Stimulated activated CD8-positive, alpha-beta memory T cell treated with anti-CD3 and anti-CD28 coated beads, Interleukin-7, amount 100 ng/mL, for 4 hours (primary cell): ENCODE measurements at places on chromosomes 12 and 14.

- DNase-seq = no peak
Observed at GRCh38 chr14:73153272-73153671, 17.0 kb downstream of the PSEN1 start.

- no peak for DNase-seq
Observed at GRCh38 chr14:35078082-35078481, 32.0 kb downstream of the FAM177A1 start.

DNA sequence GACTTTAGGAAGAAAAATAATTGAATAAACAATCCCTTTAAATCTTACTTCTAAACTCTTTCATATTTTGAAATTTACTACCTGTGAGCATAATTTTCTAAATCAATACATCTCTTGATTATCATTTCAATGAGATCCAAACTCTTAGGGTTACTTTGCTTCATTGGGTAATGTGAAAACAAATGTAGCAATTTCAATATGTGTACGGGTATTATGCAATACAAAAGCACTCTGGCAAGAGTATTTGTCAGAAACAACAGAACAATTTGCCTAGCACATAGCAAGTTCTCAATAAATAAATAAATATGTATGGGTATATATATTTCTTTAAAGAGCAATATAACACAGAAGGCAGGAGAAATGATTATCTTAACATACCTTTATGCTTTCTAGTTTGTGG is 77.1 kb downstream of the PLEKHG7 start:
- DNase-seq = no peak

GRCh38 chr12:1306817-1307216 is 287.6 kb downstream of the FBXL14 start:
- no peak for DNase-seq

- no peak for DNase-seq
Observed at GRCh38 chr14:97306760-97307246, 509.6 kb downstream of the VRK1 start.

- DNase-seq = no peak
Observed at GRCh38 chr14:98226411-98226810, 1045.6 kb downstream of the BCL11B start.

DNA sequence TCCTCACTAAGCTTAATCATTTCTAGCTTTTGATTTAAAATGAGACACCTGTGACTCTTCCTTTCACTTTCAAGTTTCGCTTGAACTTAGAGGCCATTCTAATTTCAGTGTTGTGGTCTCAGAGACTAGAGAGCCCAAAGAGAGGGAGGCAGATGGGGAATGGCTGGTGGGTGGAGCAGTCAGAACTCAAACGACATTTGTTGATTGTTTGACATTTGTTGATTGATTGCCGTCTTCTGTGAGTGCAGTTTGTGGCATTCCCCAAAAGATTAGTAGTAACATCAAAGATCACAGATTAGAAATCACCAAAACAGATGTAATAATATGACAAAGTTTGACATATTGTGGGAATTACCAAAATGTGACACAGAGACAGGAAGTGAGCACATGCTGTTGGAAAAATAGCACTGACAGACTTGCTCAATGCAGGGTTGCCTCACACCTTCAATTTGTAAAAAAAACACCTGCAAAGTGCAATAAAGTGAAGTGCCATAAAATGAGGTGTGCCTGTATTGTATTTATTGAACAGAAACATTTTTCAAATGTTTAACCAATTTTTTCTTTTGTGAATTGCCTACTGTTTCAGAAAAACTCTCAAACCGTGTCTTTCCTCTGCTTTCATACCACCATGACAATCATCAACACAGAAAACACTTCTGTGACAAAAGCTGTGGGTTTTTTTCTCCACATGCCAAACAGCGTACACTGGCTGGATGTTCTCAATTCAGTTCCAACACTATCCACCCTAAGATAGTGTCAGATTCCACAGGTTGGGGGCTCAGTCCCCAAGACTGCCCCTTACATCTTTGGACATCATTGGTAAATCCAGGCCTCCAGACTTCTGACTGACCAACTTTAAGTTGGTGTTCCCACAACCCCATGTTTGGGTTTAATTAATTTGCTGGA is 376.3 kb upstream of the RGS6 start:
- peak; percentile 47 for DNase-seq

- DNase-seq = no peak
Observed at GRCh38 chr12:2169940-2170339, 117.2 kb downstream of the CACNA1C start.

GRCh38 chr14:22888662-22889061 is 5.6 kb downstream of the REM2 start:
- DNase-seq = no peak

GRCh38 chr14:24274101-24274543 is 2.7 kb upstream of the RABGGTA start:
- DNase-seq = peak; percentile 20

- no peak for DNase-seq
Observed at GRCh38 chr12:12036901-12037300, 33.8 kb upstream of the BCL2L14 start.

DNA sequence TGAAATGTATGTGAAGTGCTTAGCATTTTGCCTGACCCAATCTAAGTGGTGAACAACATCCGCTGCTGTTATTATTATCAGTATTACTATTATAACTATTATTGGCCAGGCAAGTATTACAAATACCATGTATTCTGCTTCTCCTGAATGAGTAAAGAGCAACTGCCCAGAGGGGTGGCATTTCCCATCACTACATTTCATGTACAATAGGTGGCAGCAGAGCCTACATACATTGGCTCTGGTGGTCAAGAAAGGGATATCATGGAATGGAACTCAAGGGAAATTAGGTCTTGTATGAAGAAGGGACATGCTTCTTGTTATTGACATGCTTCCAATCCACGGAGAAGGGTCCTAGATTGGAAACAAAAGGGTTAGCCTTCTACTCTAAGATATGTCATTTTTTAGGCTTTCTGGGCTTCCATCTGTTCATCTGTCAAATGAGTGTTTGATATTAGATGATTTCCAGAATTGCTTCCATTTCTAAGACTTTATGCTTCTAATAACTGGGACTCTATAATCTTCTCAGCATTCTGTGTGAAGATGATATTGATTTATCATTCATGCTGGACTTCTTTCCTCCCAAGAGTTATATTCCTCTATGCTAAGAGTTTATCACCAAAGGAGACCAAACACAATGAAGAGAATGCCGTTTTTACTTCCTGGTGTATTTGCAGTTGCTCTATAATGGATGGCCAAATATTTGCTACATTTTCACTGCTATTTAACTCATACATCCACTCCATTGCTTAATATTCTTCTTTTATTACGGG is 239.1 kb downstream of the SSPN start:
- no peak for DNase-seq

DNA sequence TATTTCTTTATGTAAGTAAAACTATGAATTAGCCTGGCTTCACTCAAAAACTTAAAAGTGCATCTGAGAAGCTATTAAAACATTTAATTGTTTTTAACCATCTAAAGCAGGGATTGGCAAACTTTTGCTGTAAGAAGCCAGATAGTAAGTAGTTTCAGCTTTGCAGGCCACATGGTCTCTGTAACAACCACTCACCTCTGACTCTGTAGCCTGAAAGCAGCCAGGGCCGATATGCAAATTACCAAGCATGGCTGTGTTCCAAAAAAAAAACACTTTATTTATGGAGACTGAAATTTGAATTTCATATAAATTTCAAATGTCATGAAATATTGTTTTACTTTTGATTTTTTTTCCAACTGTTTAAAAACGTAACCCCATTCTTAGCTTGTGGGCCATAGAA is 95.3 kb downstream of the CIT start:
- DNase-seq = no peak

GRCh38 chr12:76539727-76540126 is 19.8 kb downstream of the OSBPL8 start:
- no peak for DNase-seq

- DNase-seq = no peak
Observed at GRCh38 chr14:33451211-33451610, 499.7 kb downstream of the EGLN3 start.

- DNase-seq = no peak
Observed at GRCh38 chr14:98965076-98965475, 306.9 kb downstream of the BCL11B start.

DNA sequence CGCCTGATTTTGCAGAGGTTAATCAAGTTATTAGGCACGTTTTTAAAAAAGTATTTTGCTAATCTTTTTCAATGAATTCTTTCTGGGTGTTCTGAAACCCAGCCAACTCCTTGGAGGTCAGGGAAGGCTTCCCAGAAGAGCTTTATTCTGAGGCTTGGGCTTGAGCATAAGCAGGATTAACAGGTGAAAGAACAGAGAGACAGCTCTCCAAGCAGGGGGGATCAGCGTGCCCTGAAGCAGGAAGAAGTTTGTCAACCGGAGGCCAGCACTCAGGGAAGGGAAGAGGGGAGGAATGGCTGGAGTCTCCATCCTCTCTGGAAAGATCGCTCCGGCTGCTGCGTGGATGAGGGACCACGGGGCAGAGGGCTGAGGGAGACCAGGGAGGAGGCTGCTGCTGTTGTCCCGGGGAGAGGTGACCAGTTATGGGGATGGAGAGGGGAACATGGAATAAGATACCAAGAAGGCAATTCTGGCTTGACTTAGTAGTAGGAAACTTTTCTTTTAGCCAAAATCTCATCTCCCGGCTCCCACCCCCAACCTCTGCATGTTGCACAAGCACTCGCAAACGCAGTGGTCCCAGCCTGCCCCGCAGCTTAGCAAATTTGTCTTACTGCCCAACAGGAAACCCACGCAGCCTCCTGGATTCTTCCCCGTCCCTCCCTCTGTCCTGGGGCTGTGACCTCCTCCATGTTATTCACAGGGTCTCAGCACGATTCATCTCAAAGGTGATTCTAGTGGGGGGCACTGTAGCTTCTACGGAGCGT is 1.1 kb upstream of the SSH1 start:
- no peak for DNase-seq

- no peak for DNase-seq
Observed at GRCh38 chr12:30806989-30807694, 52.4 kb upstream of the CAPRIN2 start.

DNA sequence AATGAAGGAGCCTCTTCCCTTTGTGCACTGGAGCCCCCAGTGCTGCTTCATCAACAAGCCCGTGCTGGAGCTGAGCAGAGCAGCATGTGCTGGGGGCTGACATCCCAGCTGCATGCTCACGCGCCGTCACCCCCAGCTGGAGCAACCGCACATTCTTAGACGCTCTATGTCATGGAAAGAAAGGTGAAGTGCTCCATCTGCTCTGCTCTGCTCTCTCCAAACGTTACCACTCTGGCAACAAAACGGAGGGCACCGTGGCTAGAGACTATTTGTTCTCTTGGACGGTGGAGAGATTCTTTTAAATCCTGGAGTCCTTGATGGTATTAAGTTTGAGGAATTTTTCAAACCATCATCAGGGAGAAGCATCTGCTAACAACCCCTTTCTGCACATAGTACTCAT is 208.4 kb downstream of the C12orf75 start:
- DNase-seq = no peak

DNA sequence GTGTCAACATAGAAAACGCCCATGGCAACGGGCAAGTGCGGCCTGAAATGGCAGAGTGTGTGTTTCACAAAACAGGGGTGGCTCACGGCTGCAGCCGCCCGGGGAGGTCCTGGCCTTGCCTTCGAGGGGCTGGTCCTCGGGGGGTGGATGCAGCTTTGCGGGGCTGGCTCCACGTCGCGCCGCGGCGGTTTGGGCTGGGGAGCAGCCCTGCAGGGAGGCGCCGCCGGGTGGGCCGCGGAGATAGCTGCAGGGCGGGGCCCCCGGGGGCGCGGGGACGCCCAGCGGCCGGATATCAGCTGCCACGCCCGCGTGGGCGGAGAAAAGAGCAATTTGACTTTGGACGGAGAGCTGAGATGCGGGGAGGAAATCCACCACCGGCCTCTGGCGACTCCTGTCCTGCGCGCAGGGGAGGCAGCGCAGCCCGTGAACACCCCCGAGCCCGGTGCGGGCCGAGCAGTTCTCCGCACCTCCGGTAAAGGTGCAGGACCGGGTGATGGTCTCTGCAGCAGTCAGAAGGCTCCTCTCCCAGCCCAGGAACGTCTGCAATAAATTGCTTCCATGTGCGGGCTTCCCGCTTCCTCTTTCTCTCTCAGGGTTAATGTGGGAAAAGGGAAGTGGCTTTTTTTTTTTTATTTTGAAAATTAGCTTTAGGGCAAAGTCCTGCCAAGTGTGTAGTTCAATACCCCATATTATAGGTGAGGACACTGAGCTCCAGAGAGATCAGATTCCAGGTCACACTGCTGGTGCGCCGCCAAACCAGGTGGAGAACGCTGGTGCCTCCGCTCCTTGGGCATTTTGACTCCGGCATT is 110.5 kb downstream of the ARF6 start:
- DNase-seq = peak; percentile 43

GRCh38 chr14:102593825-102594137 is 1.3 kb downstream of the RCOR1 start:
- no peak for DNase-seq

DNA sequence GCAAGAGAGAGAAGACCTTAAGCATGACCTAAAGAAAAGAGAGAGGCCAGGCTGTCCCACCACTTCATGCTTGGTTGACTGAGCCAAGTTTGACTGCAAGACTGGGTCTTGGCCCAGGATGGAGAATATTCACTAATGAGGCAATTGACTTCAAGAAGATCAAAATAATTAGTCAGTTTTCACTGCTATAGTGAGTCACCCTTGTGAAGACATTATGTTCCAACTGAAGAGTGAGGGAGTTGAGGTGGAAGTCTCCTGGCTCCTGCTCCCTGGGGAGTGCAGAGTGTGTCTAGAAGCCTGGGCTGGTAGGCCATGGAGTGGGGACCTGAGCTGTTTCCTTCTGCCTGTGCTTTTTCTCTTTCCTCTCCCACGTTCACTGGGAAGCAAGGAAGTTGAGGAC is 117.6 kb downstream of the CACNA1C start:
- DNase-seq = no peak

- DNase-seq = no peak
Observed at GRCh38 chr14:102826161-102826560, 48.9 kb downstream of the TRAF3 start.

DNA sequence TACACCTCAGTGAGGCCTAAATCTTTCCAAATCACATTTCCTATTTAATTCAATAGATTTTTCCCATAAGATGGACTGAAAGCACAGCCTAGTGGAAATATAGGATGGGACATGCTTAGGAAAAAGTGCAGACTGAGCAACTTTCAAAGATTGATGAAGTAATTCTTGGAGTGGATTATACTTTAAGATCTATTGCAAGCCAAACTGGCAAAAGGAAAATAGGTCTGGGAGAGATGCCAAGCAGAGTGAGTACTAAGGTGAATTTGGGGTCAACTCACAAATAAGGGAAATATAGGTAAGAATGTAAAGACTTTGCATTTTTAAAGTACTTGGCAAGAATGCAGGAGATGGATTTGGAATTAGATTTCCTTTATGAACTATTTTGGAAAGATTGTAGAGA is 170.2 kb upstream of the FOXG1 start:
- no peak for DNase-seq

DNA sequence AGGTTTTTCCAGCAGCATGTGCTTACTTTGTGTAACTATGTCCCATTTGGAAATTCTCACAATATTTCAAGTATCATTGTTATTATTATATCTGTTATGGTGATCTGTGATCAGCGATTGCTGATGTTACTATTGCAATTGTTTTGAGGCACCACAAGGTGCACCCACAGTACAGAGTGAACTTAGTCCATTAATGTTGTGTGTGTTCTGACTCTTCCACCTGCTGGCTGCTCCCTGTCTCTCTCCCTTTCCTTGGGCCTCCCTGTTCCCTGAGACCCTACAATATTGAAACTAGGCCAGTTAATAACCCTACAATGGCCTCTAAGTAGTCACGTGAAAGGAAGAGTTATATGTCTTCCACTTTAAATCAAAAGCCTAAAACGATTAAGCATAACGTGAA is 153.9 kb downstream of the PIK3C2G start:
- no peak for DNase-seq

GRCh38 chr12:68140556-68140955 is 19.0 kb downstream of the IFNG start:
- DNase-seq = no peak

GRCh38 chr12:112568641-112569040 is 149.9 kb downstream of the PTPN11 start:
- no peak for DNase-seq
